ENCODE measurements at places on chromosomes 12 and 14.
A peak's percentile ranks its signal among the peaks of the same experiment; 100 is the strongest.

DNA sequence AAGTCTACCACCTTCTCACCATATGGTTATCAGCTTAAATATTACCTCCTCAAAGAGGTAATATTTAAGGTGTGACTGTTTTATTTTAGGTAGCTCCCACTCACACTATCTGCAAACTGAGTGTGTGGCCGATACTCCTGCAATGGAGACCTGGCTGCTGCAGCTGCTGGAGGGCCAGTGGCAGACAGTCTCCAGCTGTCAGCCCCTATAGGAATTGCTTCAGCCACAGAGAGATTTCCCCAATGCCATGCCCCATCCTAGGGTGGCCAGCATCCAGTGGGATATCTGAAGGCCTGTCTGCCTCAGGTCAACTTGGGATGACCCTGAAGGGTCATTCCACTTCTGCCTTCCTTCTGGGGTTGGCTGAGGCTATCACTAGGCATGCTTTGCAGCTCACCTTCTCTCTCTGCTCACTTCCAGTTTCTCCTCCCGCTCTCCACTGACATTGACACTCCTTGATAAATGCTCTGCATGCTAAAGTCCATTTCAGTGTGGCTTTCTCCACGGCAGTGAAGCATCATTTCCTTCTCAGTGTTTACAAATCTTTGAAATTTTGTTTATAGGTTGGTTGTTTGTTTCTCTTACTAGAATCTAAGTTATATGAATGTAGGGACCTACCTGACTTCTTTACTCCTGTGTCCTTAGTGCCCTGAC, 90.2 kb upstream of the USP44 start:
- no peak for DNase-seq

GRCh38 chr14:38336298-38336697, 80.4 kb upstream of the CLEC14A start:
- no peak for DNase-seq

- no peak for DNase-seq
Measured at GRCh38 chr12:53230108-53230845, 1.7 kb downstream of the RARG start.

- no peak for DNase-seq
Measured at GRCh38 chr12:111412007-111412829, 6.5 kb downstream of the SH2B3 start.

- DNase-seq: no peak
Measured at GRCh38 chr14:69863083-69863482, 16.1 kb upstream of the SMOC1 start.

GRCh38 chr14:106505366-106505765, 979.0 kb downstream of the TMEM121 start:
- DNase-seq: no peak

GRCh38 chr12:65279369-65280112, 1.1 kb downstream of the MSRB3 start:
- DNase-seq: peak; percentile 14

GRCh38 chr14:91356181-91356763, 61.3 kb downstream of the CCDC88C start:
- DNase-seq: no peak

DNA sequence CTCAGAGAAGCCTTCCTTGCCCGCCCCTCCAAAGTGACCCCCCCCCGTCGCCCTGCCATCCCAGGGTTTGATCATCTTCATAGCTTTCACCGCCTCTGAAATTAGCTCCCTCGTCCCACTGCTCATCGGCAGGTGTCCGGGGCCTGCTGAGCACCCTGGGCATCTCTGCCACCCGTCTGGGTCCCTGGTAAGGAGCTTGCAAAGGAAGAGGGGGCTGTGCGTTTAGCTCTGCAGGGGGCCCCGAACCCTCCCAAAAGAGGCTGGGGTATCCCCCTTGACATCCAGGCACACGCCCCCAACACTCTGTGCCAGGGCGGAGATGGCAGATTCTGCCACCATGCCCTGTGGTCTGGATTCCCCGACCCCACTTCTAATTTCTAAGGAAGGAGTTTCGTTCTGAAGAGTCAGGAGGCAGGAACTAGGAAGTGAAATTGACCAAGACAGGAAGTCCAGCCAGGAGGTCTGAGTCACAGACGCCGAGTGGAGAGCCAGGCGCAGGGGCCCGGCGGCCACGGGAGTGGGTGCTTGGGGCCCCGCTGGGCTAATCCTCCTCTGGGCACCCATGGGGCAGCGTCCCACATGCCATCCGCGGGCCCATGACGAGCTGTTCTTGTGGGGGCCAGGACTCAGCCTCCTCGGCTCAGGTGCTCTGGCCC, 95.7 kb downstream of the RFLNA start:
- DNase-seq: peak; percentile 83

DNA sequence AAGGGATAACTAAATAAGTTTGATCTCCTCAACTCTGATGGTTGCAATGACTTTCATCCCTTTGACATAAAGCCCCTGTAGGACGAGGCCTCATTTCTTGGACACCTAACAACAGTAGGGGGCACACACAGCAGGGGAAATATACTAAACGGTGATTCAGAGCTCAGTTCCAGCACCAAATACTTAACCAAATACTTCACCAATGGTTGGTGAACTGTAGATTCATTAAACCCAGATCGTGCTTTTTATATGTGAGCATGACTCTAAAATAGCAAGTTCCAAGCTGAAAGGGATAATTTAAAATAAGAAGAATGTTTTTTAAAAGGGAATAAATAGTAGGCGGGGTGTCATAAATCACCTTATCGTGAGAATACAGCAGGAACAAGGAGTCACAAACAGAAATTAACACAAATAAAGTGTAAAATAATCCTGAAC, 53.2 kb downstream of the ATG2B start:
- peak; percentile 8 for DNase-seq
